ENCODE measurements at places on chromosomes 3 and 15.

DNA sequence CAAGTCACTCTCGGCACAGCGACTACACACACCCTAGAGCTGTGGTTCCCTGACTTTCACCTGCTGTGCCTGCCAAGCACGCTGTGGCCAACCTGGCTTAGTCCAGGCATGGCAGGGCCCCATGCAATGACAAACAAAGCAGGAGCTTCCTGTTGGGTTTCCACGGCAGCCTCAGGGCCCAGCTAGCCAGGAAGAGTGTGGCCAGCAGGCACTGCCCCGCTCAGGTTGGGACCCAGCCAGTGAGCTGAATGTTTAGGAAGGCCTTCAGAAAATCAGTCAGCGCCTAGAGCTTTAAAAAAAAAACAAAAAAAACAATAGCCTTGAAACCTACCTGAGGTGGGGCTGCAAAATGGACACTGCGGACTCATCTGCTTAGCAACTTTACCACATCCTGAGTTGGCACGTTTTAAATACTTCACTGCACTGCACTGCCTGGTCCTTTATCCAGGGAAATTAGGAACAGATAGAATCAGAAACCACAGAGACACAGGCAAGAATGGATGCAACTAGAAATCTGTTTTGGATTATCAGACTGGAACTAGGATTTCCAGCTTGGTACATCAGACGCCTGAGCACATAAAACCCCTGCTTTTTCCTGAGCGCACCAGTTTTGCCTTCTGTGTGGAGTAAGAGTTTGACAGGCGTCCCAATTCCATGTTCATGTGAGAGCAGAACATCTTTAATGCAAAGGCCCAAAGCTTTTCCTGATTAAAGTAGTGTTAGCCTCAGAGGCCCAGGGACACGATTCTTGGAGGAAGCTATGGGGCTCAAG lies 36.2 kb upstream of the LDHAL6B start:
- no peak for DNase-seq

GRCh38 chr3:126528800-126529541 lies 5.0 kb downstream of the CHST13 start:
- no peak for DNase-seq

GRCh38 chr3:58394339-58394738 lies 39.3 kb downstream of the PDHB start:
- no peak for DNase-seq

- peak; percentile 38 for DNase-seq
Observed at GRCh38 chr3:71063773-71064290, 519.7 kb downstream of the FOXP1 start.
